ENCODE measurements at places on chromosomes 7 and 10.
A peak's percentile ranks its signal among the peaks of the same experiment; 100 is the strongest.

- peak overlapping the region; percentile 54 for H3K27ac ChIP-seq
- DNase-seq: peak; percentile 45
- peaks cover 1% of the 10 kb centered on the region for H3K27me3 ChIP-seq
- no peak overlapping the region for H3K4me3 ChIP-seq
- peaks cover 14% of the 10 kb centered on the region for H3K4me1 ChIP-seq
These were observed 58.1 kb upstream of the ST8SIA6 start for GRCh38 chr10:17512341-17513001.

DNA sequence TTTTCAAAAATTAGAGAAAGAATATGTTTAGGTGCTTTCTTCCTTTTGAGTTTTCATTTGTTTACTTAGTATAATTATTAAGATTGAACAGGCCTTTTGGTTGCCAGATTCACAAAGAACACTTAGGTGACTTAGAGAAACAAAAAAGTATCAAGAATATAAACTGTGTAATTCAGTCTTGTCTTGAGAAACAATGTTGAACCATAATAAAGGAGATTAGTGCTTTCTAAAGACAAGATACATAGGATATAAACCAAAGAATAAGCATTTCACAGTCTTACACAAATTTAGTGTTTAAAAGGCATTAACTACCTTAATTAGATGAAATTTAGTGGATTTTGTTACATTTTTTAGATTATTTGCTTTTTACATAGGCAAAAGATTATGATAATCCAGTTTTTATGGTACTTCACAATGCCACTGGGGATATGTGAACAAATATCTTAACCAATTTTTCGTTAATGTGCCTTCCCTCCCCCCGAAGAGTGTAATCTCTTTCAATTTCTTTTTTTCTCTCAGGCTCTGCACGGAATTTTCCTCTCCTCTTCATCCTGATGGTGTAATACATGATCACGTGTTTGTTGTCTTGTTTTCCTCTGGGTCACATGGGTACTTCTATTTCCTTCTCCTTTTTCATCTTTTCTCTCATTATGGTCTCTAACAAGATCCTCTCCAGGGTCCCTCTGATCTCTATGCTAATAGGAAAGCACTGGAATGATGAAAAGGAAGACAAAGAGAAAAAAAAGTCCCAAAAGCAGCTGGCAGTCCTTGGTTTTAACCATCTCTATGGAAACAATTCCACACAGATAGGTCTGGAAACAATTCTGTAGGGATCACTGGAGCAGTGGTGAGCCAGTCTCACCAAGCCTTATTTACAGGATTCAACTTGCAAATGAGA, 3.7 kb upstream of the HNRNPH3 start:
- H3K27me3 ChIP-seq: no peaks in the 10 kb centered on the region
- peak overlapping the region; percentile 92 for H3K27ac ChIP-seq
- H3K36me3 ChIP-seq: no peaks in the 10 kb centered on the region
- H3K4me1 ChIP-seq: peaks cover 24% of the 10 kb centered on the region
- peak overlapping the region; percentile 32 for H3K4me3 ChIP-seq
- DNase-seq: no peak

- peaks cover 4% of the 10 kb centered on the region for H3K36me3 ChIP-seq
- H3K27ac ChIP-seq: no peak overlapping the region
- no peak for DNase-seq
- no peaks in the 10 kb centered on the region for H3K27me3 ChIP-seq
These were observed 1.4 kb upstream of the TMEM168 start for GRCh38 chr7:112791465-112792168.

- DNase-seq: no peak
- H3K27me3 ChIP-seq: no peaks in the 10 kb centered on the region
- H3K4me1 ChIP-seq: no peaks in the 10 kb centered on the region
- H3K27ac ChIP-seq: no peak overlapping the region
These were observed 56.3 kb upstream of the MDFIC start for GRCh38 chr7:114865564-114865963.

DNA sequence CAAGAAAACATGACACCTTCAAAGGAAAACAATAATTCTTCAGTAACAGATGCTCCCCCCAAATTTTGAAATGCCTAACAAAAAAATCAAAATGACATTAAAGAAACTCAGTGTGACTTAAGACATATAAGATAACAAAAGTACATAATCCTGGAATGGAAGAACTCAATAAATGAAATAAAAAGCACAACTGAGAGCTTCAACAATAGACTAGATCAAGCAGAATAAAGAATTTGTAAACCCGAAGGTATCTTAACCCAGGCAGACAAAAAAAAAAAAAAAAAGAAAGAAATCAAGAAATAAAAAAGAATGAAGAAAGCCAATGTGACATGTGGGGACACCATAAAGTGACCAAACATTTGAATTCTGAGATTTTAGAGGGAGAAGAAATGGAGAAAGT, 27.7 kb upstream of the LRRD1 start:
- H3K4me1 ChIP-seq: no peaks in the 10 kb centered on the region
- H3K27ac ChIP-seq: no peak overlapping the region
- H3K36me3 ChIP-seq: peaks cover 67% of the 10 kb centered on the region
- H3K4me3 ChIP-seq: no peak overlapping the region

- no peak overlapping the region for H3K27ac ChIP-seq
- H3K4me3 ChIP-seq: no peak overlapping the region
- H3K4me1 ChIP-seq: peaks cover 25% of the 10 kb centered on the region
- H3K36me3 ChIP-seq: no peaks in the 10 kb centered on the region
- peaks cover 1% of the 10 kb centered on the region for H3K27me3 ChIP-seq
These were observed 141.1 kb upstream of the CDK13 start for GRCh38 chr7:39808796-39809481.

- H3K4me1 ChIP-seq: peaks cover 19% of the 10 kb centered on the region
- H3K36me3 ChIP-seq: no peaks in the 10 kb centered on the region
- H3K27me3 ChIP-seq: no peaks in the 10 kb centered on the region
- H3K27ac ChIP-seq: peak overlapping the region; percentile 61
- H3K4me3 ChIP-seq: no peak overlapping the region
These were observed 394.7 kb upstream of the AKR1E2 start for GRCh38 chr10:4431114-4431863.

DNA sequence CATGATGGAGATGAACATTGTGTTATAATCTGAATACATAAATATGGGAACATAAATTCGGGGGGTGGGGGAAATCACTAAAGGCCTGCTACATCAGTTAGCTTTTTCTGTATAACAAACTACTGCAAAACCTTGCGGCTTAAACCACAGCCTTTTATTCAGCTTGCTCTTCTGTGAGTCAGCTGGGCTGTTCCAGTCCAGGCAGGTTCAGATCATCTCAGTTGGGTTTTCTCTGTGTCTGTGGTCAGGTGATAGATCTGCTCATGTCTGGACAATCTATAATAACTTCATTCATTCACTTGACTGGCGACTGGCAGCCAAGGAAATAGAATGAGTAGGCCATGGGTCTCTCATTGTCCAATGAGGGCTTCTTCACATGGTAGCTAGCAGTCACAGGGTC, 23.5 kb downstream of the HTR7 start:
- no peak for DNase-seq
- H3K27ac ChIP-seq: no peak overlapping the region
- no peaks in the 10 kb centered on the region for H3K4me1 ChIP-seq
- H3K4me3 ChIP-seq: no peak overlapping the region
- no peaks in the 10 kb centered on the region for H3K27me3 ChIP-seq

GRCh38 chr7:47027695-47028240, 554.1 kb downstream of the TNS3 start:
- no peak overlapping the region for H3K27ac ChIP-seq
- H3K4me1 ChIP-seq: peaks cover 28% of the 10 kb centered on the region
- H3K36me3 ChIP-seq: no peaks in the 10 kb centered on the region
- H3K27me3 ChIP-seq: no peaks in the 10 kb centered on the region

- H3K4me3 ChIP-seq: no peak overlapping the region
- H3K4me1 ChIP-seq: peaks cover 46% of the 10 kb centered on the region
- no peak for DNase-seq
- peaks cover 2% of the 10 kb centered on the region for H3K36me3 ChIP-seq
These were observed 546.9 kb upstream of the GALNT17 start for GRCh38 chr7:70585071-70585470.

GRCh38 chr10:29482591-29483431, 152.0 kb downstream of the SVIL start:
- peaks cover 32% of the 10 kb centered on the region for H3K36me3 ChIP-seq
- H3K27me3 ChIP-seq: no peaks in the 10 kb centered on the region
- DNase-seq: no peak
- peaks cover 21% of the 10 kb centered on the region for H3K4me1 ChIP-seq

GRCh38 chr7:45574669-45575500, 717 bp downstream of the ADCY1 start:
- DNase-seq: no peak
- H3K36me3 ChIP-seq: no peaks in the 10 kb centered on the region
- peaks cover 11% of the 10 kb centered on the region for H3K4me1 ChIP-seq
- peak overlapping the region; percentile 62 for H3K4me3 ChIP-seq

DNA sequence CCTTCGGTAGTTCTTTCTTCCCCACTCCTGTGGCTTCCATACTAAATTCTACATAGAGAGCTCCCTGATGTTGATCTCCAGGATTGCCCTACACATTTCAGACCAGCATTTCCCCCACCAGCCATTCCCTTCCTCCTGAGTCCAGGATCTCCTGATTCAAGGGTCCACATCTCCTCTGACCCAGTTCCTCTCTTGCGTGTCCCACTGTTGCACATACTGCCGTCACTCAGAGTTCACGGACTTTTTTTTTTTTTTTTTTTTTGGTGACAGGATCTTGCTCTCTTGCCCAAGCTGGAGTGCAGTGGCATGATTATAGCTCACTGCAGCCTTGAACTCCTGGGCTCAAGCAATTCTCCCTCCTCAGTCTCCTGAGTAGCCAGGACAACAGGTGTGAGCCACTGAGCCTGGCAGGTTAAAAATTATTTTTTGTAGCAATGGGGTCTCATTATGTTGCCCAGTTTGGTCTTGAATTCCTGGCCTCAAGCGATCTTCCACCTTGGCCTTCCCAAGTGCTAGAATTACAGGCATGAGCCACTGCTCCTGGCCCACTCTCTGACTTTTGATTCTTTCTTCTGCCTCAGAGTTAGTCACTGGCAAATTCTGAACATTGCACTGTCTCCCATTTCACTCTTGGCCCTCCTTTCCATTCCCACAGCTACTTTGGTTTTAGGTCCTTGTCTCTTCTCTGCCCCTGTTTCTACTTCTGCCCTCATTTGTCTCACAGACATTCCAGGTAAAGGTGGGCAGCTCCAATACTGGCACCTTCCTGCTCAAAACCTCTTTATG, 29.6 kb upstream of the ZRANB1 start:
- H3K4me3 ChIP-seq: no peak overlapping the region
- H3K27ac ChIP-seq: peak overlapping the region; percentile 1
- H3K4me1 ChIP-seq: peaks cover 16% of the 10 kb centered on the region

- no peak overlapping the region for H3K27ac ChIP-seq
- peaks cover 21% of the 10 kb centered on the region for H3K27me3 ChIP-seq
- H3K4me1 ChIP-seq: no peaks in the 10 kb centered on the region
- H3K36me3 ChIP-seq: no peaks in the 10 kb centered on the region
These were observed 189.9 kb upstream of the ADO start for GRCh38 chr10:62614389-62615157.

DNA sequence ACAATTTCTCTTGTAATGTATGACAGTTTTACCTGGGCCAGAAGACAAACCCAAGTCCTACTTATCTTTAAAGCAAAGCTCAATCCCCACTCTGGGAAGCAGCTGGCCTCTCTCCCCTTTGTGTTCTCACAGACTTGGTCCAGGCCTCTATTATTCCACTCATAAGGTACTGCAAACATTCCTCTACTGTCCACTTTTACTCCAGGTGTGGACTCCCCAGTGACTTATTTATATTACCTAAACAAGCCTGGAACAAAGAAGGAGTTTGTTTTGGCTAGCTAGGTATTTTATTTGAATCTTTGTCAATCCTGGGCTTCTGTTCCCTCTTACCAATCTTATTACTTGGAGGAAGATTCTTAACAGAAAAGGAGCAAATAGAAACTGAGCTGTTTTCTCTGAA, 163.5 kb downstream of the SKAP2 start:
- no peak for DNase-seq
- H3K27me3 ChIP-seq: no peaks in the 10 kb centered on the region
- H3K4me3 ChIP-seq: no peak overlapping the region
- H3K27ac ChIP-seq: no peak overlapping the region

GRCh38 chr10:86723009-86723408, 33.4 kb upstream of the BMPR1A start:
- H3K27me3 ChIP-seq: peaks cover 12% of the 10 kb centered on the region
- no peak for DNase-seq
- H3K4me1 ChIP-seq: no peaks in the 10 kb centered on the region
- H3K36me3 ChIP-seq: no peaks in the 10 kb centered on the region
- no peak overlapping the region for H3K4me3 ChIP-seq

- no peaks in the 10 kb centered on the region for H3K27me3 ChIP-seq
- no peak overlapping the region for H3K4me3 ChIP-seq
- no peak for DNase-seq
- H3K4me1 ChIP-seq: no peaks in the 10 kb centered on the region
- H3K27ac ChIP-seq: no peak overlapping the region
These were observed 368.2 kb upstream of the NPVF start for GRCh38 chr7:25596443-25596842.

DNA sequence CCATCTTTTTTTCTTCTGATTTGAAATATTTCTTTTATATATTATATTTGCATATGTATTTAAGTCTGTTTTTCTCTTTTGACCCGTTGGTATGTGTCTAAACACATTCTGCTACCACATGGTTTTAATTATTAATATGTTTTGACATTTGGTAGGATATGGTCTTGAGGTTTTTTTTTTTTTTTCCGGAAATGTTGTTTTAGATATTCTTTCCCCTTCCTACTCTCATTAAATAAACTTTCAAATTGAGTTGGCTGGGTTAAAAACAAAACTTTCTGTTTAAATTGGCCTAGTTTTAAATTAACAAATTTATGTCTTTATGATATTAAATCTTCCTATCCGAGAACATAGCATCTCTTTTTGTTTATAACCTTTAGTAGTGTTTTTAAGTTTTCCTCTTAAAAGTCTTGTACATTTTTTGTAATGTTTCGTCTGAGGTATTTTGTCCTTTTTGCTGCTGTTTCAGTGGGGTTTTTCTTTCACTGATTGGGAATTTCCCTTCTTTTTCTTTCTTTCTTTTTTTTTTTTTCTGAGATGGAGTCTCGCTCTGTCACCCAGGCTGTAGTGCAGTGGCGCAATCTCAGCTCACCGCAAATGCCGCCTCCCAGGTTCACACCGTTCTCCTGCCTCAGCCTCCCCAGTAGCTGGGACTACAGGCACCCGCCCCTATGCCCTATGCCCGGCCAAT, 25.4 kb downstream of the STAM start:
- DNase-seq: no peak
- H3K27me3 ChIP-seq: no peaks in the 10 kb centered on the region
- H3K4me3 ChIP-seq: no peak overlapping the region

GRCh38 chr10:100100651-100101184, 19.0 kb upstream of the CPN1 start:
- H3K27ac ChIP-seq: no peak overlapping the region
- peaks cover 2% of the 10 kb centered on the region for H3K27me3 ChIP-seq
- H3K4me1 ChIP-seq: no peaks in the 10 kb centered on the region
- DNase-seq: no peak

DNA sequence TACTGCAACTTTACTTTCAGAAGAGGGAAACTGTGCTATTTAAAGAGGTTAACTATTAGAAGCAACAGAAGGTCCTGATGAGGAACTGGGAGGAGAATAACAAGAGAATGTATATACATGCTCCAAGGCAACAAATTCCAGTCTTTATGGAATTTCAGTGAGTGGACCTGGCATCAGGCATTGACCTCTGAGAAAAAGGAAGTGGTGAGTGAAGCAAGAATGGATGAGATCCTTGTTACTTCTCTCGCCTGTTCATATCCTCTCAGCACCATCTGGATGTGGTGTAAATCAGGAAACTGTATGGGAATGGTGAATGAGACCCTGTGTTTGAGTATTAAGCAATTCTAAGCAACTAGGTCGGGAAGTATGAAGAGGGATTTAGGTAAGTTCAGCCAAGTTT, 30.3 kb upstream of the KBTBD2 start:
- H3K4me3 ChIP-seq: no peak overlapping the region
- no peaks in the 10 kb centered on the region for H3K4me1 ChIP-seq
- H3K27ac ChIP-seq: no peak overlapping the region
- H3K36me3 ChIP-seq: peaks cover 41% of the 10 kb centered on the region
- DNase-seq: no peak

Measured in mesothelial cell of epicardium (in vitro differentiated cells).